ENCODE measurements at places on chromosomes 12 and 14.

- DNase-seq: no peak
These were observed 117.2 kb downstream of the RFLNA start for GRCh38 chr12:124411953-124412645.

DNA sequence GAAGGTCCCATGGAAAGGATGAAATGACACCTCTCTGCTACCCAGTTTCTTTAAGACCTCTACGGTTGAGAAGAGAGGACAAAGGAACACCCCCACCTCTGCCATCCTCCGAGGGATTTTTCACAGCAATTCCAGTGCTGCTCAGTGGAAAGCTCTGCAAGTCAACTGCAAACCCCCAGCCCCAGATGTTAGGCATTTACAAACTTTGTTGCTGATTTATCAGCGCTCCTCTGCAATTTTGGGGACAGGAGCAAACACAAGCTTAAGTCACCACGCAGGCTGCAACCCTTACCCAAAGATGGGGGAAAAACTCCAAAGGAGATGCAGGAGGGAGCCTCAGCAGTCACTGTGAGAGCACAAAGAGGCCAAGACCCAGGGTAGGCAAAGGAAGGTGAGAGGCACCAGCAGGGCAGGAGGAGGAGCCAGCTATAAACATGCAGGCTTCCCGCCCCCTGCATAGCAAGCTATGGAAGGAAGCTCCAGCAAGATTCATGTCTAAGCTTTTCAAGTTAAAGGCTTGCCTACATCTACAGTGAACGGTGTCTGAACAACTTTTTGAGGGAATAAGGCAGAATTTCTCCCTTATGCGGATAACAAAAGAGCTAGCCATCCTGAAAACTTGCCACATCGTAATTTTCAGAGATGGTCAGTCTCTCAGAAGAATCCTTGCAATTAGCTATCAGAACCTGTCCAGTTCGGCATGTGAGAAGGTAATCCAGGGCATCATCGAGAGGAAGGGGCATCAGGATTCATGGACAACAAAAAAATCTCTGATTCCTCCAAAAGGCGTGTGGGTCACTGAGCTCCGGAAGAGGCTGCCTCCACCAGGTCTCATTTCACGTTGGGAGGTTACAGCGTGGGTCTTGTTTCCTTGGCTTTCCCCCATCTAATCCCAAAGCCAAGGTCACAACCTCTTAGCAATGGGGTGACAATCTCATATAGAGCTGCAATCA lies 3.9 kb downstream of the CTDSP2 start:
- no peak for DNase-seq

GRCh38 chr12:93128332-93128707 lies 199.2 kb upstream of the EEA1 start:
- DNase-seq: no peak

DNA sequence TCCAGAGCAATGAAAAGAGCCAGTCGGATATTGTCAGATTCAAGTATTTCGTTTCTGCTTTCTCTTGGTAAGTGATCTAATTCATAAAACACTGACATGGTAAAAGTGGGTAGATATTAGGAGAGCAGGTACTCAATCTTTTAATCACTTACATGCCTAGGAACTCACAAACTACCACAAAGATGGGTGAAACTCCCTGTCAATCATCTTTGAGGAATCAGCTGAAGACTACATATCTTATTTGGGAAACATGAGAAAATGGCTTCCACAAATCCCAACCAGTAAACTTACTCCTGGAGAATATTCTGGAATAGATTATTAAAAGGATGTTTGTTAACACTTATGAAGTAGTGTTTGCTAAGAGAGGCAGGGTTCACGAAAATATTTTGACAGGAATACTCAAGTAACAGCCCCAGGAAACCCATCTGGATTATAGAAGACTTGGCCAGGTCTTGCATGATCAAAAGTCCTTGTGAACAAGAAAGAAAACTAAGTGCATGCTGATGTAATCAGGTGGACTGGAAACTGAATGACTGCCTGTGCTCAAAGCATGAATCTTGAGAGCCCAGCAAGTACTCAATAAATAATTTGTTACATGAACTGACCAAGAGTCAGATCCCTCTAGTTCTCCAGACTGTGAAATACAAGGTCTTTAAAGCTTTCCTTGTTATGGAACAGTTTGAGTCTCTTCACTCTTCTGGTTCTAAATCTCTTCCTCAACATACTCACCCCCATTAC lies 15.5 kb downstream of the CNIH1 start:
- DNase-seq: no peak

GRCh38 chr12:3604748-3605586 lies 114.0 kb downstream of the PRMT8 start:
- DNase-seq: peak; percentile 23

DNA sequence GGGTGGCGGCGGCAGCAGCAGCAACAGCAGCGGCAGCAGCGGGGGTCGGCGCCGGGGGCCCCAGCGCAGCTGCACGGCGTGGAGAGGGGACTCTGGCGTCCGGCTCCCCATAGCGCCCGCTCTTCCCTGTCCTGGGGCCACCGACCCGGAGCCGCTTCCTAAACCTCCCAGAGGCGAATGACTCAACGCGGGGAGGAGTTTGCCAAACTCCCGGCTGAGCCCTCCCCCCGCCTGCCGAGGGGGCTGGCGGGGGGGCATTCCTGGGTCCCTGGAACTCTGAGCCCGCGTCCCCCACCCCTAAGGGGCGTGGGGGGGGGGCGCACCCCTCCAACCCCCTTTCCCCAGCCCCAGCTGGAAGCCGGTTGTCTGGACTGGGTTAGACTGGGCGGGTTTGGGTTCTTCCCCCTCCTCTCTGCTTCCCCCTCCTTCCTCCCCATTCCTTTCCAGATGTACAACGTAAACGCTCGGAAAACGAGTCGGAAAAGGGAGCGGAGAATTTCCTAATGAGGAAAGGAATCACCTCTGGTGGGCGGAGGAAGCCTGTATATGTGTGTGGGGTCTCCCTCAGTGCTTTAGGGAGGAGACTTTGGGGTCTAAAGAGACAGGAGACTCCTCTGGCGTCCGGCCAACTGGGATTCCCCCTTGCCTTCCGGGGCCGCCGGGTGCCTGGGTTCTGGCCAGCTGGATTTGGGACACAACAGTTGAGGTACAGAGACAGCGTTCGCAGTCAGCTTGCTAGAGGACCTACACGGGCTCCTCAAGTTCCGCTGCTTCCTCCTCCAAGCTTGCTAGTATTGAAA lies at the start of gene ITGA5:
TSS of gene ITGA5 (minus strand) at position 179 of the 800 bp plus-strand sequence. CDS start at position 111, 68 bp downstream.
- no peak for DNase-seq

DNA sequence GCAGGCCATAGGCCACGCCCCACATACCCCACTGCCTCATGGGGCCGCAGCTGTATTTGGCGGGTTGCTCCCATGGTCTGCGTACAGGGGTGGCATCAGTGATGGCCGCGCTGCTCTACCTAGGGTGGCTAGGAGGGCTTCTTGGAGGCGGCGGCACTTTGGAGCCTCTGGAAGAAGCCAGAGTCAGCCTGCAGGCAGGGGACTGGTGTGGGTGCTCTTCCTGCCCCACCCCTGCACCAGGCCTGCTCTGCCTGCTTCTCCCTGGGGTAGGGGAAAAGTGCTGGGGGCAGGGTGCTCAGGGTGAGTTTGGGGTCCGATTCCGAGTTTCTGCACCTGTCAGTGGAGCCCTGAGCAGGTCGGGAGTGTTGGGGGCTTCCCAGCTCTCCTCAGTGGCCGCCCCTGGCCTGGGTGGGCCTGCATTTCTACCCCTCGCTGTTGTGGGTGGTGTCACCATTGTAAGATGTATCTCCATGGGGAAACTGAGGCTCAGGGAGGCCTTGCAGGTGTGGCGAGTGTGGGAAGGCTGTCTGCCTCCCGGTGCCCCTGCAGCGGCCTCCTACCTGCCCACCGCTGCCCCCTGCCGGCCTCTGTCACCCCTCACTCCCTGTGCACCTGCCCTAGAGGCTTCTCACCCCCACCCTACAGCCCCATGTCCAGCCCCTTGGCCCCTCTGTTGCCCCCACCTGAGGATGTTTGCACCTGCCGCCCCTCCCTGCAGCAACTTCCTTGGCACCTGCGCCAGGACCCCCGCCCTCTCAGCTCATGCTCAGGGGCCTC lies 5.5 kb downstream of the CEP170B start:
- DNase-seq: no peak

DNA sequence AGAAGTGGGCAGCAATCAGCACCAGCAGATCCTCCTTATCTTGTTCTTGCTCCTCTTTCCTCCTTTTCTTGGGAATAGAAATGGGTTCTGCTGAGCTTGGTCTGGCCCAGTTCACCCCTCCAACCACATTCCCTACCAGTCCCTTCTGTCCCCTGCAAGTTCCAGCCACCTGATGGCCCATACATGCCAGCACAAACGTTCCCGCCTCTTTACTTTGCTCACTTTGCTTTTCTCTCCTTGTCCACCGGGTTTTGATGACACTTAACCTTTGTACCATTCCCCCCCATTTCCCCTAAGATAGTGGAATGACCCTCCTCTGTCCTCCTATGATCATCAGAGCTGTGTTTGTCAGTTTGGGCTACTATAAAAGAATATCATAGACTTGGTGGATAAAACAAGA lies 23.4 kb upstream of the EML1 start:
- no peak for DNase-seq

DNA sequence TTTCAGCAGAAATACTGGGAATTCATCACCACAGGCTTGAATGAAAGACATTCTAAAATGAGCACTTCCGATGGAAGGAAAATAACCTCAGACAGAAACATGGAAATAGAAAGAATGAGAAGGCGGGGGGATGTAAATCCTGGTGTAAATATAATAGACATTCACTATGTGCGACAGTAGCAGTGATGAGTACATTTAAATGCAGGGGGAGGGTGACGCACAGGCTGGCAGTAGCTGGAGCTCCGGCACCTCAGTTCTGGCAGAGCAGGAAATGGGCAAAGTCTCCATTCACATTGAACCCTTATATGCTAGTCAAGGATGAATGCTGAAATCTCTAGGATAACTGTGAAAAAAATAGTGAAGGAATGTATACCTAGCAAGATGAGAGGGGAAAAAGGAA lies 172.7 kb upstream of the C14orf180 start:
- no peak for DNase-seq

Measured in NCI-H446 (cell line).